CD4-positive, alpha-beta T cell (primary cell): ENCODE measurements at places on chromosomes 12 and 14. TPM values are rescaled to one million over a fixed set of nuclear protein-coding genes. Genes with fewer than 3 reads are reported as not detected.

Gene LYZ
- total RNA-seq, result 72.9 TPM

Gene AHNAK2
- total RNA-seq, result not detected

Gene LGMN
- 4.9 TPM for total RNA-seq

- no peak for DNase-seq
These were observed 20.9 kb upstream of the KRAS start for GRCh38 chr12:25271486-25272098.

DNA sequence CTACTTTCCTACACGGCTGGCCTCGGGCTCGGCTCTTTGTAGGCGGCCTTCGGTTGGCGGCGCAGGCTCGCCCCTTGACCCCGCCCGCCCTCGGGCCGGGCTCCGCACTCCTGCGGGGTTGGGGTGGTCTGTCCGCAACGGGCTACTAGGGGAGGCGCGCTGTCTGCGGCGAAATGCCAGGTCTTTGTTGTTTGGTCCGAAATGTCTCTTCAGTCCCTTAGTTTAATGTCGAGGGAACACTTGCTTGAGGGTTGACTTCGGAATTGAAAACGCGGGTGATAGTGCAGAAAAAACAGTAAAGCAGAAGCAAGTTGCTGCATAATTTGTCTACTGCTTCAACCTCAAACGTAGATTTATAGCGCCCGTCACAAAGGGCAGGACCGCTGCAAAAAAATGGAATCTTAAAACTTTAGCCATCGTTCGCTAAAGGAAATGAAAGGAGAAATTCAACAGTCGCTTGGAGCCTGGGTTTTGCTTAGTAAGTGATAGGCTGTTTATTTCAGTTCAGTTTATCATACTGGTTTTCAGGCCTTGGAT lies 390 bp downstream of the JKAMP start:
- DNase-seq, result no peak

- no peak for DNase-seq
These were observed 180.2 kb downstream of the ACSS3 start for GRCh38 chr12:81257947-81258551.

DNA sequence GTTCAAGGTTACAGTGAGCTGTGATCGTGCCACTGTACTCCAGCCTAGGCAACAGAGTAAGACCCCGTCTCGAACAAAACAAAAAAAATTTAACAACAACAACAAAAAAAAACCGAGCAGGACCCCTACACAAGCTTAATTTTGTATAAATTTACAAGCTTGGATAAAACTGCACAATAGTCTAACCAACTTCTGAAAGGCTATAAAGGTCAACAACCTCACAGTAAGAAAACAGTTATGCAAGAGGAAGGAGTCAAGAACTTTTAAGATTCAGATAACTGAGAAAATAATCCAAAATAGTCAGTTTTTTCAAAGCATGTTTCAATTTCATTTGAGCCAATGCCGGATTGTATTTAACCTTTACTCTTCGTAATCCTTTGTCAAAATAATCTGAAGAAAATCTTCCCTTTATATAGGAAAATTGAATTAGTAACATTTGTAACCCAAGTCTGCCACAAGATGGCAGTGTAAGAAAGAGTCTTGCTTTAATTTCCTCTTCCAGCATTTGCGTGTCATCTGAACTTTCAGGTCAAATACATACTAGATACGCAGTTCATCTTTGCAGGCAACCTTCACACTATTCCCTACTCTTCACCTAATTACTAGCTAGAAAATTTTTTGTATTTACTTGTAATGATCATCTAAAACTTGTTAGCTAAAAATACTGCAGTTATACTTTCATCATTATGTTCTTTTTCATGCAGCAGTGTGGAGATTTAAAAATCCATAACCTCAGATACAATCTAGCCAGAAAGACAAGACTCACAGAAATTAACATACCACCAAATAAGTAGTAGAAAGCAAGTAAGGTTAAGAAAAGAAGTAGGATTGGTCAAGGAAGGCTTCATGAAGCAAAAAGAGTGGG lies 5.8 kb downstream of the CCNB1IP1 start:
- DNase-seq, result no peak
